Kidney epithelial cell (primary cell): ENCODE measurements at places on chromosomes 16 and 17. TPM values are rescaled to one million over a fixed set of nuclear protein-coding genes. Genes with fewer than 3 reads are reported as not detected.

- no peak for DNase-seq
Measured at GRCh38 chr17:36017799-36018198, at the start of gene CCL23. Gene CCL23 (minus strand): TSS chr17:36017972. CDS start chr17:36017897, 75 bp downstream.

DNA sequence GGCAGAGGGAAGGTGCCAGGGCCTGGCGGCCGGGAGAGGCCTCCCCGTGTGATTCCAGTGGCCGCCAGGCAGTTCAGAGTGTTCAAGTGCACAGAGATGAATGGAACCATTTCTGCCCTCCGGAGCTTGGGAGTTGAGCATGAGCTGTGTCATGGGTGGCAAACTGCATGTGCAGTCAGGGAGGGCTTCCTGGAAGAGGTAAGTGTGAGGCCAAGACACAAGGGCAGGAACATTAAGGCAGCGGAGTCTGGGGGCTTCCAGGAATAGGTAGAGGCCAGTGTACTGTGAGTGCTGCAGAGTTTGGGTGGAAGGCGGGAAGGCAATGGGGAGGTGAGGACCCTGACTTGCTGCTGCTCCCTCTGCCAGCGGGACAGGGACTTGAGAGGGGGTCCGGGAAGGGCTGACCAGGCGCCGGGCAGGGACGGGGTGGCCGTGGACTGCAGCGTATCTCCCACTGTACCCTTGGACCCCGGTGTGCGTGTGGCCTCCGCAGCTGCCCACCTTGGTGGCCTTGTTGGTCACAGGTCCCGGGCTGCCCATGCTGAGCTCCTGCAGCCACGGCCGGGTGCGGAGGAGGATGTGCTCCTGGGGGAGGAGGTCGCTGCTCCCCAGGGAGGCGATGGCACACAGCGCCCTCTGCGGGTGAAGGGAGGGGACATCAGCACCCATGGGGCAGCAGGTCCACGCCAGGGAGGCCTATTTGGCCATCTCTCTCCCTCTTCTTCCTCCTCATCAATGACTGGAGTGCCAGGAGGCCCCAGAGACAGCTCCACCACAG lies 7.5 kb upstream of the CEP131 start:
- DNase-seq, result no peak

GRCh38 chr17:60188759-60189158 lies 39.0 kb downstream of the CA4 start:
- DNase-seq, result no peak

GRCh38 chr16:1706386-1707192 lies 594 bp downstream of the MAPK8IP3 start:
- no peak for DNase-seq

DNA sequence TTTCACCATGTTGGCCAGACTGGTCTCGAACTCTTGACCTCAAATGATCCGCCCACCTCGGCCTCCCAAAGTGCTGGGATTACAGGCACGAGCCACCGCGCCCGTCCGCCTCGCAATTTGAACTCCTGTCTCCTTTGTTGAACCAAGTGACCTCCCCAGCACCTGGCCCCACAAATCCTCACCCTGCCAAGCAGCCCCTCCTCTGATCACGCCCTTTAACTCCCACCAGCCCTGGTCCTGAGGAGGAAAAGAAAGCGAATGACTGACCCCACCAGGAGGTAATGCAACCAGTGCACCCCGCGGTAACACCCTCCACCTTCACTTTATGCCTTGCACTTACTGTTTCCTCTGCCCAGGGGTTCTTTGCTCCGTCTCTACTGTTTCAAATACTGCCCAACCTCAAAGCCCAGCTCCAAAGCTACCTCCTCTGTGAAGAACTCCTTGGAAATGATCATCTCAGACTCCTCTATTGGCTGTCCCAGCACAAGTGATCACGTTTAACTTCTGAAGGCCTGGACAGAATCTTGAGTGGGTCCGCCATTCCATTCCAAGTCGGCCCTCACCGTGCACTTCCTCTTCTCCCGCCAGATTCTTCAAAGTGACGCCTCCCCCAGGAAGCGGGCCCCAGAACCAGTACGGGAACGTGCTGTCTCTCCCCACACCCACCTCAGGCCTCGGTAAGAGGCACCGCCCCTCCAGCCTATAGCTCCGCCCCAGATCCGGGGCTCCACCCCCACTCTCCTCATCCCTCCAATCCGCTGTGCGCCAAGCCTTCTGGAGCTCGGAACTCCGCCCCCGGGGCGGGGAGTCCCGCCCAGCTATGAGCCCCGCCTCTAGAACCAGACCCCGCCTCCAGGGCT lies 4.4 kb downstream of the CD19 start:
- no peak for DNase-seq

GRCh38 chr16:85203462-85203813 lies 91.2 kb upstream of the CIBAR2 start:
- DNase-seq, result no peak

DNA sequence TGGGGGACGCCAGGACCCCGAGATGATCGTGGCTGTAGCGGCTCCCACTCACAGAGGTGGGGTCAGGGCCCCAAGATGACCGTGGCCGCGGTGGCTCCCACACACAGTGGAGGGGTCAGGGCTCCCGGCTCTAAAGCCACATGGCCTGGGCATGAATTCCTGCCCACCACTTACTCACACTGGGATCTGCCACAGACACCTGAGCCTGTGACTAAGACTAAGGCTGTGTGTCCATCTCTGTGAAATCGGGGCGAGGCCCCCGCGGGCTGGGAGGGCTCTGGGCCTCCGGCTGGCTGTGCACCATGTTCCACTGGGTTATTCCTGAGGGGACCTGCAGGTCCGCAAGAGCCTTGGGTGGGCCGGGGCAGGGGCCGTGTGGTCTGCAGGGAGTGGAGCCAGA lies 18.5 kb downstream of the ZFPM1 start:
- no peak for DNase-seq

DNA sequence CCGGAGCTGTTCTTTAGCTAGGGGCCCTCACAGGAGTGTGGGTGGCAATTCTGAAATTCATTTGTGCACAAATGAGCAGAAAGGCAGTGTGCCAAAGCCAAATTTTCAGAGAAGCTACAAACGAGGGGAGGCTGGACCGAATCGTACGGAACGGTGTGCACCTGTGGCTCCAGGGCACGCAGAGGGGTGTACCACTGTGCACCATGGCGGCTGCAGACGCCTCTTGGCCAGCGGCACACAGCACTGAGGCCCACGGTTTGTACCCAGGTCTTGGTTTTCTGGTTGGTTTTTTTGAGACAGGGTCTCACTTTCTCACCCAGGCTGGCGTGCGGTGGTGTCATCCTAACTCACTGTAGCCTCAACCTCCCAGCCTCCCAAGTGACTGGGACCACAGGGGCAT lies 14.9 kb downstream of the CHMP1A start:
- no peak for DNase-seq

GRCh38 chr16:3129137-3130131 lies 5.4 kb upstream of the ZNF213 start:
- DNase-seq, result no peak

- no peak for DNase-seq
Measured at GRCh38 chr17:55038291-55038690, 69.7 kb downstream of the STXBP4 start.

GRCh38 chr17:39867880-39868553 lies at the start of gene ZPBP2:
Gene ZPBP2 (plus strand): TSS chr17:39868202. CDS start chr17:39868355, 153 bp downstream.
- no peak for DNase-seq

- peak; percentile 34 for DNase-seq
Measured at GRCh38 chr17:72977771-72978417, 114.6 kb downstream of the SLC39A11 start.

- DNase-seq, result no peak
Measured at GRCh38 chr17:14557480-14557879, 256.6 kb downstream of the HS3ST3B1 start.

- no peak for DNase-seq
Measured at GRCh38 chr16:77652399-77652798, 69.9 kb upstream of the NUDT7 start.

- DNase-seq, result peak; percentile 94
Measured at GRCh38 chr17:42428141-42428944, 5.3 kb upstream of the CAVIN1 start.

DNA sequence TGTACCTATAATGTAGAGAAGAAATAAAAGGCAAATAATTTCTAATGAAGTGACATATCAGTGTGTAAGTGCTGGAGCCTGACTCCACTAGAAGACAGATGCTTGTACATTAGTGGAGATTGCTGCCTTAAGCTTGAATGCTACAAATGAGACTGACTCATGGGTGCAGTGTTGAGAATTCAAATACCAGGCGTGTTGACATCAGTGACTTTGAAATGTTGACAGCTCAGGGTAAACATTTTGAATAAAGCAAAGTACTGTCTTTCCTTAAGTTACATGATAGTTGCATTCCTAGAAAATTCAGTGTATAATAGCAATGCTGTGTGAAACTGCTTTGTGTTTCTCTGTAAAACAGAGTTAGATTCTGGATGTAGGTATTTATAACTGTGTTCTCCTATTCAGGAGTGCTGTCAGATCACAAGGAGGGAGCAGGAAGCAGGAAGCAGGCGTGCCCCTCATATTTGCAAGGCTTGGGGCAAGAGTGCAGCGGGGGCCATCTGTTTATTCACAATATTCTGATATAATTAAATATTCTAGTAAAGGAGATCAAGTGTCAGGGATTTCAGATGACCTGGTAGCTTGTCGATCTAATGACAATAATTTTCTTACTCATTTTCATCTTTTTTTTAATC lies 119.0 kb downstream of the SPECC1 start:
- DNase-seq, result peak; percentile 4

- no peak for DNase-seq
Measured at GRCh38 chr17:13813347-13814240, 211.9 kb upstream of the HS3ST3A1 start.

GRCh38 chr17:29742210-29742513 lies 119.5 kb upstream of the CORO6 start:
- DNase-seq, result no peak

DNA sequence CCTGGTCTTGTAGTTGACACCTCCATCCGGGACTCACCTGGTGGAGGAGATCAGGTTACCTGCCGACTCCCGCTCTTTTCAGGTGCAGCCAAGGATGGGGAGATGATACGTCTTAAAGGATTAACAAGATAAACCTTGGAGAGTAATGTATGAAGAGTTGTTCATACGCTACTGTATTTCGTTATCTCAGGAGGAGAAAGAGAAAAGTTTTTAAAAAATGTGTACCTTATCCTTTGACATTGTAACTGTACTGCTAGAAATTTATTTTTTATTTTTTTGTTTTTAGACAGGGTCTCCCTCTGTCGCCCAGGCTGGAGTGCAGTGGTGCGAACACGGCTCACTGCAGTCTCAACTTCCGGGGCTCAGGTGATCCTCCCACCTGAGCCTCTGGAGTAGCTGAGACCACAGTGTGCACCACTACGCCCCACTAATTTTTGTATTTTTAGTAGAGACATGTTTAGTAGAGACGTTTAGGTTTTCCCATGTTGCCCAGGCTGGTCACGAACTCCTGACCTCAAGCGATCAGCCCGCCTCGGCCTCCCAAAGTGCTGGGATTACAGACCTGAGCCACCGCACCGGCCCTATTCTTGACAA lies 764 bp upstream of the SMURF2 start:
- DNase-seq, result no peak

- no peak for DNase-seq
Measured at GRCh38 chr16:48949636-48950035, 332.0 kb downstream of the CBLN1 start.

GRCh38 chr16:77675464-77676324 lies 46.6 kb upstream of the NUDT7 start:
- DNase-seq, result peak; percentile 12

DNA sequence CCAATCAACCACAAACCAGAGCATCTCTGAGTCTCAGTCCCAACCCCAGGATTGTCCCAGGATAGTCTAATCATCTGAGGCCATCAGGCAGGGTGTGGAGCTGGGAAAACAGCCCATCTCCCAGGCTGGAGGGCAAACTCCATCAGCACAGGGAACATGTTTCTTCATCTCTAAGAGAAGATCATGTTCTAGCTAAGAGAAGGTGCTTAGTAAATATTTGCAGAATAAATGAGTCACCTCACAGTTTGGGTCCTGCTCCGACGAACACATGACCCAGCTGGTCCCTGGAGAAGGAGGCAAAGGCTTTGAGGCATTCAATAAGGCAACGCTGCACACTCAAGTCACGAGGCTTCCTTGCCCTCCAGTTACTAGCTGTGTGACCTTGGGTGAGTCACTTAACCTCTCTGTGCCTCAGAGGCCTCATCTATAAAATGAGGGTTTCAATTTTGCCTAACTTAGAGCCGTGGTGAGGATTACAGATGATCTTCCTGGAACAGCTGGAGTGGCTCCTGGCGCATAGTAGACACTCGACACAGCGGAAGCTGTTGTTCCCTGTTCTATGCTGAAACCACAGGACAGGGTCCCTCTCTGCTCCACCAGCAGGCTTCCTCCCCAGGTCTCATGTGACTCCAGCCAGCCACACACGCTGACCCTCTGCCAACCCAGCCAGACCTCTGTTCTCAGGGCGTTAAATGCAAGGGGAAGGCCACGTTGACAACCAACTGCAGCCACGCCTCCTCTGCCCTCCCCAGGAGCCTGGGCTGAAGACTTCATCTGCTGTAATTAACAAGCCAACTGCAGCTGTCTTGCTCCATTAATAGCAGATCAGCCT lies 10.3 kb upstream of the RPL38 start:
- no peak for DNase-seq

DNA sequence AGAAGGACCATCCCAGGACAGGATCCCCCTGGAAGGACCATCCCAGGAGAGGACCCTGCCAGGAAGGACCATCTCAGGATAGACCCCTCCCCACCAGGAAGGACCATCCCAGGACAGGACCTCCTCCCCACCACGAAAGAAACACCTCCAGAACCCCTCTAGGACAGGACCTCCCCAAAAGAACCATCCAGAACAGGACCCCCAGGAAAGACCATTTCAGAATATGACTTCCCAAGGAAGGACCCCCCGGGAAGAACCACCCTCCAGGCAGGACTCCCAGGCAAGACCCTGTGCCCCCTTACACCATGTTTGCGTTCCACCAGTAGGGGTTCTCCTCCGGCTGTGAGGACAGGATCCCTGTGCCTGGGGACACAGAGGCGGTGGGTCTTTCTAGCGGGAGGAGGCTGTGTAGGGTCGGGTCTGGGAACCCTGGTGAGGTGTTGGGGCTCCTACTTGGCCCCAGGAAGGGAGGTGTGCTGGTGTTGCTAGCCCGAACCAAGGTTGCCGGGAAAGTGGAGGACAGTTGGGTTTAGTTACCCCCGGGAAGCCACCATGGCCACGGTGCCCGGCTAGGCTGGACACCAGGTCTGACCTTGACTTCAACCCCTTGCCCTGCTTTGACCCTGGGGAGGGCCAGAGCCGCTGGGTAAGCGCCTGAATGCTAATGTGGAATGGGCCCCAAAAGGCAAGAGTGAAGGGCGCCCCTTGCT lies 2.2 kb downstream of the NOTUM start:
- DNase-seq, result no peak

- no peak for DNase-seq
Measured at GRCh38 chr16:65509172-65509571, 387.3 kb upstream of the CDH11 start.

- no peak for DNase-seq
Measured at GRCh38 chr17:44595216-44595775, 38.0 kb downstream of the FZD2 start.

The OR2C1 gene
- 0.08 TPM in 1 of 2 replicates, not detected in the other for total RNA-seq

The ABCC6 gene
- total RNA-seq, result 1.4 and 1.5 TPM in 2 replicates

The QRICH2 gene
- total RNA-seq, result 3.3 and 6.0 TPM in 2 replicates

The PYDC1 gene
- not detected in 2 replicates for total RNA-seq

The RHBDF1 gene
- 36.0 and 40.2 TPM in 2 replicates for total RNA-seq

The SEPTIN12 gene
- not detected in 2 replicates for total RNA-seq

The ETV4 gene
- 42.1 and 52.6 TPM in 2 replicates for total RNA-seq

The SLC16A11 gene
- total RNA-seq, result not detected in 2 replicates

The SYCE1L gene
- 3.4 and 7.5 TPM in 2 replicates for total RNA-seq

The CEP295NL gene
- total RNA-seq, result 0.63 and 1.8 TPM in 2 replicates

The TMEM235 gene
- not detected in 2 replicates for total RNA-seq

The PITPNM3 gene
- total RNA-seq, result 1.6 and 2.2 TPM in 2 replicates

The SLC47A1 gene
- 1.0 and 3.9 TPM in 2 replicates for total RNA-seq
